NCI-H1092 treated with DMSO at 0.1 percent for 48 hours (cell line): ENCODE measurements at places on chromosomes 1 and 21.

DNA sequence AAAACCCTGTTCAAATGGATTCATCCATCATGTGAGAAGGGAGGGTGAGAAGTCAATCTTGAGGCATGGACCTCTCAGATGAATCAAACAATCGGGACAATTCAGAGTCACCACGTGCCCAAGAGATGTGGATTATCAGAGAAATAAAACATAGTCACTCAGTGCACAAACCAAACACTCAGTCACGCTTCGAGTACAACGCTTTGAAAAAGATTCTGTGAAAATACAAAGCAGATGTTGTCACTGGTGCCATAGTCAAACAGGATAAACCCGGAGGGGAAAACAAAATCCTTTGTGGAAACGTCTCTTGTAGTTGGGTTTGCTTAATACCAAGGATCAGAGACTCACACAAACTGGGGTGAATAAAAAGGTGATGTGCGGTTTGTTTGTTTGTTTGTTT, 188.4 kb downstream of the RRAGC start:
- DNase-seq = no peak

DNA sequence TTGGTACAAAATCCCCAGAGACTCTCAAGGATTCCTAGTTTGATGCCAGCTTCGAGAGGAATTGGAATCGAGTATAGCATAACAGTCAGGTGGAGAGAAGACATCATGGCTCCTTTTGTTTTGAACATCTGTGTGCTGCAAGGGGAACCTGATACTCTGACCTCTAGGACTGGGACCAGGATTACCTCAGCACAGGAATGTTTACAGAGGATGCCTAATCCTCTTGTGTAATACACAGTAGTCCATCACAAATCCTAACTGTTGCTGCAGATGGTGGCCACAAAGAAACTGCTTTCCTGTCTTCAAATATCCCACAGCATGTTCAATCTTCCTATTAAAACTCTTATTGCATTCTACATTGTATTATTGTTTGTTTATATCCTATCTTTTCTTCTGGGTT, 111.8 kb upstream of the PRMT6 start:
- DNase-seq = no peak

GRCh38 chr1:177517546-177517945, 346.8 kb downstream of the BRINP2 start:
- DNase-seq = no peak

DNA sequence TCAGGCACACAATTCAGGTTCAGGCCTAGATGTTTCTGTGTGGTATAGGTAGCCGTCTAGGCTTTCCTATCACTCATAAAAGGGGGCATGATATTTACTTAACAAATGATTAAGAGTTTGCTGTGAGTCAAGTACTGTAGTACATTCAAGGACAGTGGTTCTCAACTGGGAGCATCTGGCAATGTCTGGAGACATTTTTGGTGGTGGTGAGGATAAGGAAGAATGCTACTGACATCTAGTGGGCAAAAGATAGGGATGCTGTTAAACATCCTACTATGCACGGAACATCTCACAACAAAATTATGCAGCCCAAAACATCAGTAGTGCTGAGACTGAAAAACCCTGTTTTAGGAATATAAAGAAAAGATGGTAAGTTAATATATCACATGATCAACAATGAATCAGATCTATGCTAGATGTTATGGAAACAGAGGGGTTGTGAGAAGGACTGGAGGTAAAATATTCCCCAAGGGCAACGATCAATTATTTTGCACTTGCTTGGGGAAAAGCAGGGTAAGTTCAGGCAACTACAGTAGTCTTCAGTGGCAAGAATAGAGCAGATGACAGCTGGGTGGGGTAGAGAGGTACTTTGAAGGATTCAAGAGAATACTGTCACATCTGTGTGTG, 4.9 kb downstream of the DNTTIP2 start:
- DNase-seq = no peak
